ENCODE measurements at places on chromosomes 11 and 22. TPM values are rescaled to one million over a fixed set of nuclear protein-coding genes. Genes with fewer than 3 reads are reported as not detected.

Gene FAM180B
- total RNA-seq = not detected

Gene OR51F2
- not detected for total RNA-seq

Gene SAA2
- total RNA-seq = not detected

Gene PIK3C2A
- total RNA-seq = 14.4 TPM

Gene FOLR3
- 0.25 TPM for total RNA-seq

Gene MFRP
- total RNA-seq = not detected

Gene OTUB1
- total RNA-seq = 124 TPM

Gene ARHGAP20
- total RNA-seq = not detected

Gene ANAPC15
- 90.1 TPM for total RNA-seq

Gene OR52I1
- total RNA-seq = not detected

Gene MRGPRF
- 0.07 TPM for total RNA-seq

Gene GLYAT
- total RNA-seq = not detected

Gene LGALS1
- 1,421 TPM for total RNA-seq

Gene LRRC10B
- total RNA-seq = 0.21 TPM

Gene MYBPC3
- 0.10 TPM for total RNA-seq

Gene C11orf86
- 73.3 TPM for total RNA-seq

Gene IFITM10
- 1.4 TPM for total RNA-seq

Gene KIRREL3
- 10.5 TPM for total RNA-seq

Gene TREH
- not detected for total RNA-seq

Gene ATG2A
- total RNA-seq = 20.3 TPM

Gene CHRDL2
- 4.0 TPM for total RNA-seq

Gene APOL5
- total RNA-seq = not detected

Gene PCNX3
- 36.3 TPM for total RNA-seq

Gene MYOD1
- total RNA-seq = 0.03 TPM

Gene SOX10
- total RNA-seq = not detected

Gene C11orf52
- 0.24 TPM for total RNA-seq

Gene MAJIN
- not detected for total RNA-seq

Gene RRP7A
- 50.6 TPM for total RNA-seq

Gene INS
- not detected for total RNA-seq

Gene AMOTL1
- total RNA-seq = 7.4 TPM

Gene CHRNA10
- total RNA-seq = 1.1 TPM

Gene CECR2
- 0.16 TPM for total RNA-seq

Gene C22orf42
- total RNA-seq = not detected

Gene OR10A3
- not detected for total RNA-seq

Gene BIRC3
- total RNA-seq = 51.8 TPM

Gene MRGPRX2
- not detected for total RNA-seq

Gene TRPM5
- total RNA-seq = not detected

Gene NAA40
- total RNA-seq = 14.3 TPM

Gene SCN3B
- total RNA-seq = 0.14 TPM

Gene MAPK11
- 8.4 TPM for total RNA-seq

Gene CCDC81
- 0.21 TPM for total RNA-seq

Gene B3GAT3
- total RNA-seq = 54.8 TPM

Gene GNAZ
- total RNA-seq = 2.6 TPM

Gene MMP12
- total RNA-seq = 0.08 TPM

Gene KDELR3
- total RNA-seq = 19.1 TPM

Gene ALG8
- 58.9 TPM for total RNA-seq

Gene GPR83
- 0.09 TPM for total RNA-seq

Gene CLMP
- total RNA-seq = 25.5 TPM

Gene SLC22A6
- not detected for total RNA-seq

Gene SCUBE2
- 0.29 TPM for total RNA-seq

Gene SLC15A3
- total RNA-seq = not detected
